GOT3 (cell line): ENCODE measurements at places on chromosomes 3 and 15.

- DNase-seq = no peak
These were observed 1209.9 kb downstream of the NSUN3 start for GRCh38 chr3:95272781-95273180.

- DNase-seq = no peak
These were observed 4.8 kb downstream of the TMIE start for GRCh38 chr3:46705751-46706552.

DNA sequence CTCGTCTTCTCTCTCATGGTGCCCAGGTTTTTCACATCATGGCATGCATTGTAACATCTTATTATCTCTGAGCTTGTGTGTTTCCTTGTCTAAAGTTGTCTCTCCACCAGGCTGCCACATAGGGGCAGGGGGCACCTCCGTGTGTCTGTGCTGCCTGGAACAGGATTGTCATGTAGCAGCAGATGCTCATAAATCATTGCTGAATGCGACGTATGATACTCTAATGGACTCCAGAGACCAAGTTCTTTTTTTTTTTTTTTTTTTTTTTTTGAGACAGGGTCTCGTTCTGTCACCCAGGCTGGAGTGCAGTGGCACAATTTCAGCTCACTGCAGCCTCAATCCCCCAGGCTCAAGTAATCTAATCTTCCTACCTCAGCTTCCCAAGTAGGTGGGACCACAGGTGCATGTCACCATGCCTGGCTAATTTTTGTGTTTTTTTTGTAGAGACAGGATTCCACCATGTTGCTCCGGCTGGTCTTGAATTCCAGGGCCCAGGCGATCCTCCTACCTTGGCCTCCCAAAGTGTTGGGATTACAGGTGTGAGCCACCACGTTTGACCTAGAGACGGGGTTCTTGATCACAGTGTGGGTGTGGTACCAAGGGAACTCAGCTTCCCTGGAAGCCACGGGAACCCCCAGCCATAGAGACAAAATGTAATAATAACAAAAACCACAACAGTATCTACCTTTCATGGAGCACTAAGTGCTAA, 4.7 kb upstream of the DNASE1L3 start:
- no peak for DNase-seq

GRCh38 chr3:154398084-154398967, 31.7 kb downstream of the GPR149 start:
- DNase-seq = no peak

- no peak for DNase-seq
These were observed 105.3 kb downstream of the CHDH start for GRCh38 chr3:53740956-53741355.

GRCh38 chr3:37279856-37280255, 105.5 kb upstream of the LRRFIP2 start:
- DNase-seq = no peak
